Spleen (tissue), 13 donors: ENCODE measurements at places on chromosomes 5 and 9.

- DNase-seq: no peak
Observed at GRCh38 chr5:177097016-177097985, 10.6 kb downstream of the FGFR4 start.

- peak; percentile 41 for DNase-seq
Observed at GRCh38 chr9:133686642-133687575, 50.7 kb downstream of the DBH start.

- no peak for DNase-seq
Observed at GRCh38 chr5:95261437-95262175, 23.3 kb downstream of the MCTP1 start.

- DNase-seq: no peak
Observed at GRCh38 chr5:22591461-22591860, 261.7 kb downstream of the CDH12 start.
